ENCODE measurements at places on chromosomes 3 and 15.

- DNase-seq: no peak
Observed at GRCh38 chr3:46300461-46300789, 53.5 kb upstream of the CCR2 start.

DNA sequence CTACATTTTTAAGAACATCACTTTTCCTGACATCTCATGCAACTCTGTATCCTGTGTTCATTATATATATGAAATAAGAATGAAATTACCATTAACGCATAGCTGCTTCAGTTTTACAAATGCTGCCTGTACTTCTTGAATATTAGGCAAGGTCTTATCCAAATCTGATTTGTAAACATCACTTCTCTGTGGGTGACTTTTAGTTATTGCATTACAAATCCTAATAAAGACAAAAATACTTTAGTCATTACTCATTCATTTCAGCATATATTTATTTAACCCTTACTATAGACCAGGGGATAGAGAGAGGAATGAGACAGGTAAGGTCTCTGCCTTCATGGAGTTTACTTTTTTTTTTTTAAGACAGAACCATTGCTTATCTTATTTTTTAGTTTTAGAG is 36.8 kb downstream of the MTMR10 start:
- DNase-seq: peak; percentile 14

- peak; percentile 32 for DNase-seq
Observed at GRCh38 chr3:43629257-43629656, 7.4 kb upstream of the ANO10 start.

GRCh38 chr3:32743934-32744333 is 58.9 kb downstream of the CNOT10 start:
- no peak for DNase-seq

DNA sequence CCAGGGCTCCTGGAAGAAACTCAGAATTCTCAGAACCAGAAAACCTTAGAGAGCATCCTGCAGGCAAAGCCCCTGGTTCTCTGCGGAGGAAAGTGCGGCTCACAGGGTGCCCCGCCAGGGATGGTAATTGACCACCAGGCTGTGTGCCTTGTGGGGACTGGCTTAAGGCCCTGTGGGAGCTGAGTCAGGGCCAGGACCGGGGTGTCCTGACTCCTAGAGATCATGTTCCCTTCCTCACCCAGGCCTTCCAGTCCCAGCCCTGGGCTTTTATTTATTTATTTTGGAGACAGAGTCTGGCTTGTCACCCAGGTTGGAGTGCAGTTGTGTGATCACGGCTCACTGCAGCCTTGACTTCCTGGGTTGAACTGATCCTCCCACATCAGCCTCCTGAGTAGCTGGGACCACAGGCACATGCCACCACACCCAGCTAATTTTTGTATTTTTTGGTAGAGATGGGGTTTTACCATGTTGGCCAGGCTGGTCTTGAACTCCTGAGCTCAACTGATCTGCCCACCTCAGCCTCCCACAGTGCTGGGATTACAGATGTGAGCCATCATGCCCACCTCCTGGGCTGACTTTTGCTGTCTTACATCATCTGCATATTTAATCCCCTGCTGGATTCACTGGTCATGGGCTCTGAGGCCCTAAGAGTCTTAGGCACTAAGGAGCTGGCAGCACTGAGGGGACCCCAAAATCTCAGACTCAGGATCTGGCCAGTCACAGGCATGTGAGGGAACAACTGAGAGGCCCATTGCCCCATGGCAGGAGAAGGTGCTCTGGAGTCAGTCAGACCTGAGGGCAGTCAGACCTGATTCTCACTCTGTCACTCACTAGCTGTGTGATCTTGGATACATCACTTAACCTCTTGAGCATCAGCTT is 20.4 kb upstream of the LAMP3 start:
- DNase-seq: no peak

DNA sequence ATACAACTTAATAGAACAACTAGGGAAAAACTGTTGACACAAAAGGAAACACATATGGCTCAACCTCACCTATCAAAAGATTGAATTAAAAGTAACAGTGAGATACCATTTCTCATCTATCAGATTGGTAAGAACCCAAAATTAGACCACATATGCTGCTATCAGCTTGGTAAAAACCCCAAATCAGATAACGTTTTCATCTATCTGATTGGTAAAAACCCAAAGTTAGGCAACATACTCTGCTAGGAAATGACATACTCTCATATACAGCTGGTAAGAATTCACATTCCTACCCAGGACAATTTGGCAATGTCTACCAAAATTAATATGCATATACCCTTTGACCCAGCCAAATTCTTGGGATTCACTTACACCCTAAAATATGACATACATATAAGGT is 26.3 kb downstream of the NRG4 start:
- DNase-seq: no peak

DNA sequence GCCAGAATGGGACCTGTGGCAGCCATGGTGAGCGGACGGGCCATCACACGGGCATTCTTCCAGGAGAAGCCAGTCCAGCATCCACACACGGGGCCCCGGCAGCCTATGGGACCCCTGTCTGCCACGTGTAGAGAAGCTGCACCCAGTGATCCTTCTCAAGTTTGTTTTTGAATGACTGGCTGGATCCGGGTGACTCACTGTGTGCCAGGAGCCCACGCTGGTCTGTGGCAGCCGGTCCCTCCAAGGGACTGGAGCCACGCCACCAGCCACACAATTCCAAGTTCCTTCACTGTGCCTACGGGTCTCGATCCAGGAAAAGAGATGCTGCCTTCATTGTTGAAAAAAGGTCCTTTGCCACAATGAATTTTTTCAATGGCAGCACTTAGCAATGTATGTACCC is 58.1 kb downstream of the ATP10A start:
- DNase-seq: no peak

GRCh38 chr3:141039589-141039988 is 11.6 kb upstream of the SPSB4 start:
- DNase-seq: no peak

DNA sequence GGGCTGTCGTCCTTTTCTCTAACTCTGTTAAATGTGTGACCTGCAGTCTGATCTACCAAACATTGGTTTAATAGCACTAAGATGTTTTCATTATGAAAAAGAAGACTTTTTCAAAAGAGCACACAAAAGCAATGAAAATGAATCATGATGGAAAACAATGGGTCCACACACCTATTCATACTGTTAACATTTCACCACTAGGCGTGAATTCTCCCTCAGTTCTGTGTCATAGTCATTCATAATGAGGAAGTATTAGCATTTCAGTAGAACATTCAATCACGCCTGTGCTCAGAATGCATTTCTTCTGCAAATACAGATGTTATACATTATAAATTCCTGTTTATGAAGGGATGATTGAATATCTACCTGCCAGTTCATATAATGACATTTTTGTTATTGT is 35.9 kb downstream of the EIF4E3 start:
- no peak for DNase-seq

GRCh38 chr15:90718232-90718631 is 1.1 kb downstream of the BLM start:
- no peak for DNase-seq

DNA sequence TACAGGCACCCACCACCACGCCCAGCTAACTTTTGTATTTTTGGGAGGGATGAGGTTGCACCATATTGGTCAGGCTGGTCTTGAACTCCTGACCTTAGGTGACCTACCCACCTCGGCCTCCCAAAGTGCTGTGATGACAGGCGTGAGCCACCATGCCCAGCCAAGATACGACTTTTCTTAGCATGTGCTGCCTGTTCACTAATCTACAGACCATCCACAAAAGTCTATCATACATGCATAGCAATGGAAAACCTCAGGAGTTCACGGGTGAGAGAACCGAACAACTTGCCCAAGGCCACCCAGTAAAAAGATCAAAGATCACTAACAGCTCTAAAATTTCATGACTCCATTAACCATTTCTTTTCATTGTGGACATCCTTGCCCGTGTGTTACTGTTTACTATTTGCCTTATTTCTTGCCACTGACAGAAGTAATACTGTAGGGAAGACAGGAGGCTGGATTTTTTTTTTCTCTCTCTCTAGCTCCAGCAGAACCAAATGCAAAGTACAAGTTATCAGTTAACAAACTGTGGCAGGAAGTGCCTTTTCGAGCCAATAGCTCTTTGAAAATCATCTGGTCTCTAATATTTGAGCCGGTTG is 92.3 kb downstream of the FOXP1 start:
- DNase-seq: no peak

DNA sequence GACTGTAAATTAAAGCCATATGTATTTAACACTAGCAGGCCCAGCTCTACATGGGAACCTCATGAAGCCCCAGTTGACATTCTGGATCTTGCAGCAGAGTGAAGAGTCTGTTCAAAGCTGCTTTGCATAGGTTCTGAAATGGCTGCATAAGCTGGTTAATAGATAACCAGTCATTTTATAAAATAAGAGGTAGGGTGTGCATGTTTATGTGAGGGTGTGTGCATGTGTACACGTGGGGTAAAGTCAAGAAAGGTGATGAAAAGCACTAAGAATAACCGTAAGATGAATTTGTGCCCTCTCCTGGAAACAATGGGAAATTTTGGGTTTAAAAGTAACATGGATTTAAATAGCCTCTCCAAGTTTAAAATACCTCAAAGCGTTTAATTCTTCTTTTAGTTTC is 33.0 kb downstream of the PAQR9 start:
- DNase-seq: no peak

GRCh38 chr3:72035606-72036005 is 250.7 kb upstream of the PROK2 start:
- DNase-seq: no peak

DNA sequence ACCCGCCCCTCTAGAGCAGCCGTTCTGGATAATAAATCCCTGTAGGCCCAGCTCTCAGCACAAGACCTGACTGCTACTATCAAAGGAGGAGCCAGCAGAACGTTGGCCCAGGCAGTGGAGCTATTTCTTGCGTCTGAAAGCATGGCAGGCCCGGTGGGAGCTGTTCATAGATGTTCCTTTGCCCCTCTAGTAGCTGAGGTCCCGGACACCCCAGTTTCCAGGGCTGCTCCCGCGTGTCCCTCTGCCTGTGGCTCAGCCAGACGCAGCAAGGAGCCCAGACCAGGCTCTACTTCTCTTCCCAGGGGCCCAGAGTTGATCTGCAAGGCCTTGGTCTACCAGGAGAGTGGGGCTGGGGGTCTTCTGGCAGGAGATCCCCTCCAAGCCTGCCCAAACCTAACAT is 76.1 kb downstream of the FAM174B start:
- no peak for DNase-seq

DNA sequence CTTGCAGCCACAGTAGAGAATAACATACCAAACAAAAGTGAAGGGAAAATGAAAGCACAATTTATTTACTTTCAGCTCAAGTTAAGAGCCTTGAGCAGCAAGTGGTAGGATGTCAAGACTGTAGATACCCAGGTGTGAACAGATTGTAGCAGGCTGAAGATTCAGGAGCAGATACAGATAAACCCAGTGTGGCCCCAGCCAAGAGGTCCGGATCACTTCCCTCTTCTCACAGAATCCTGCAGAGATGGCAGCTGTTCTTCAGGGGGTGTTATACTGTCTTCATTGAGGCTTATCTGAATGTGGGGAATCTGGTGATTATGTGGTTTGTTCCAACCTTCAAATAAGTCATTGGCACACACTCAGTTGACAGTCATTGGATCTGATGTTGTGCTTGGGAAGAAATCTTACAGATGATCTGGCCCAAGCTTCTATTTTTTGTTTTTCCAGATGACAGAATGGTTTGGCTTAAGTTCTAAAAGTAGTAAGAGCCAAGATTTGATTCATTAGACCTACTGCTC is 2.2 kb downstream of the STARD9 start:
- peak; percentile 79 for DNase-seq

GRCh38 chr3:16318176-16318575 is 53.2 kb downstream of the OXNAD1 start:
- peak; percentile 56 for DNase-seq

DNA sequence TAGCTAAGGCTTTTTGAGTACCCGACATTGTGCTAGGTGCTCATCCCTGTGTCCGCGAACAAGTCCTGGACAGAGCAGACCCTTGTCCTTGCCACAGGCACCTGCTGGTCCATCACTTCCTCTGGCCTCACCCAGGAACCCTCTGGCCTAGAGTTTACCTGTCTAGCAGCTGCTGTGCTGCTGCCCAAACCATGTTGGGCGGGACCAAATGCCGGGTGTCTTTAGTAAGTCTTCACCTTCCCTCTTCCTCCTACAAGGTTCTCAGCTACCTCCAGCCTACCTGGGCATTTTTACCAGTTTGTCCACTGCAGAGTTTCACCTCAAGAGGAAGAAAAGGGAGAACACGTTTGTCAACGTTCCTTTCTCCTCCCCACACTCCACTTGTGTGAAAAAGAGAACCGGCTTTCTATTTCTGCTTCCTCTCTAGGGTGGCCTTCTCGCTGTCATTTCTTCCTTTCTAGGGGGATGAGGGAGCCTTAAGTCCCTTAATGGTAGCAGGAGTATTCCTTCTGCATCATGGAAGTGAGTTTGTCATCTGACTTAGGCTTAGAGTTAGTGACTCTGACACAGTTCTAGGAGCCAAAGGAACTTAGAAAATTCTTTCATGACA is 80.4 kb upstream of the GCNT3 start:
- DNase-seq: no peak

DNA sequence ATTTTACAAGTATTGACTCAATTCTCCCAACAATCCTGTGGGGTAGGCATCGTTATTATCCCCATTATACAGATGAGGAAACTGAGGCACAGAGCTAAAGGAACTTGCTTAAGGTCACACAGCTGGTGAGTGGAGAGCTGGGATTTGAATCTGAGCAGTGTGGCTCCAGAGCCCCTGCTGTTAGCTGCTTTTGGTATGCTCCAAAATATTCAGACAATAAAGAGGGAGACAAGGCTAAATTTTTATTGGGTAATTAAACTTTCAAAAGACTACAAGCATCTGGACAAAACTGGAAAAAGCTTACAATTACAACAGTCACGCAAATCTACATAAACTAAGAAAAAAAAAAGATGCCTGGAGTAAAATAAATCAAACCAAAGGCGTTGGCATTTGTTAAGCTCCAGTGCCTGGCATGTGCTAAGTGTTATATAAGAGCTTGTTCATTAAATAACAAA is 27.7 kb downstream of the CCDC13 start:
- DNase-seq: no peak

- DNase-seq: peak; percentile 53
Observed at GRCh38 chr15:25967116-25967515, 104.0 kb upstream of the ATP10A start.

- DNase-seq: no peak
Observed at GRCh38 chr3:169871129-169871886, 1.6 kb upstream of the LRRC31 start.

DNA sequence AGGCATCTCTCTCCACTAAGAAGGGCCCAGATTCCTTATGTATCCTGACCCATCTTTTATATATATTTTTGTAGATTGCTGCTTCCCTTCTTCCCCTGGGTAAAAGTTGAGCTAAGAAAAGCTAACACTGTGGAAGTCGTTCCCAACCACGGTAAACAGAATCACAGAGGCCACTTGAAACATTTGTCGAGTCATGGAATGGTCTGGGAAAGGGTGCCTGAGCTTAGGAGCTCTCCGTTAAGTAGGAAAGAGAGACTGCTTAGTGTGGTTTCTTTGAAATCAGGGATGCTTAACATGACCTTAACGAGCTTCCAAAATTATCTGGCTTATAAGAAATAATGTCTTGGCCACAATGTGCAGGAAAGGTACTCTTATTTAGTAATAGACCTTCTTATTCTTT is 45.6 kb downstream of the ARNT2 start:
- no peak for DNase-seq
